Ecto neural progenitor cell (in vitro differentiated cells): ENCODE measurements at places on chromosomes 5 and 9.

- no peak for DNase-seq
These were observed 48.2 kb downstream of the TNC start for GRCh38 chr9:115069771-115070170.

DNA sequence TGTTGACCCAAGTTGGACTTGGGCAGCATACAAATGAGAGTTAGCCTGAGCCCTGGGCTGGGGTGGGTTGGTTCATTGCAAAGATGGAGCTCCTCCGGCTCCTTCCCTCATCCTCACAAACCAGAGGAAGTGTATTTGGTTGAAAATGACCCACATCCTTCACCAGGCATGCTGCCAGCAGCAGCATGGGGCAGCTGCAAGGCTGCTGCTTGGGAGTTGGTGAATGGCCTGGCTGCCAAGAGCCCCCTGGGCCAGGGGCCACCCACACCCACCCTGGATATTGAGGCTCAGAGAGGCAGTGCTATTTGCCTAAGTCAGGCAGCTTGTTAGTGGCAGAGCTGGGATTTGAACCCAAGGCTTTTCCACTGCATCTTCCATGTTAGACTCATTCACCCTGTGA is 29.5 kb downstream of the PPARGC1B start:
- DNase-seq: no peak

- DNase-seq: no peak
These were observed 1277.7 kb upstream of the NUDT12 start for GRCh38 chr5:104840284-104840683.

- DNase-seq: no peak
These were observed 483.8 kb upstream of the CDH10 start for GRCh38 chr5:25128606-25129005.

DNA sequence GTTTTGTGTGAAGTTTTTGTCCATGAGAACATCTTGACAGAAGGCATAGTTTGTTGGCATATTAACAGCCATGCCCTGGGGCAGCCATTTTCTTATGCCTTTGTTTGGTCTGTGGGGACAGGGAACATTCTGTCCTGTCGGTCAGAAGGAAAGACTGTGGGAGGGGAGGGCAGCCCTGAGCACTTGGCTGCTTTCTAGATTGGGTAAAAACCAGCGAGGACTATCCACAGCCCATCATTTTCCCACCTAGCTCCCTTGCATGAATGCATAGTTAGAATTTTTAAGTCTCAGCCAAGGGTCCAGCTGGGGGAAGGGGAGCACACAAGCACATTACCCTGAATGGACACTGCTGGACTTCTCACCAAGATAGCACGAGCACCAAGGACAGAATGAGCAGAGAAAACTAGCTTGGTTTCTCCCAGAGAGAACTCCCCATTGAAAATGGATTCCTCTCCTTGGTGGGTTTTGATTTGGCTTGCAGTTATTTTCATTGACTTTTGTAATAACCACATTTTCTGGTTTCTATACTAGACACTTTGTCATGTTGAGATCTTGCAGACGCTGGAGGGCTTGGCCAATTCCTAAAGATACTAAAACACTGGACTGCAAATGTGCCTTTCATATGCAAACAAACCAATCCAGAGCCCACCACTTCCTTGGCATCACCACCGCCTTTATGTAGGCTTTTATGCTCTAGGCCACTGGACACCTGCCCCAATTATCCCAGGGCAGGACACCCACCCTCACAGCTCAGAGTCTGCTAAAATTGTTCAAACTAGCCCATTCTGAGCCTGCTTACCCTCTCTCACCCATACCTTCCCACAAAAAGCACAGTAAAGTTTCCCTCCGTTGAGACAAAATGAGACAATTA is 129.9 kb downstream of the BOD1 start:
- peak; percentile 6 for DNase-seq

GRCh38 chr5:146001544-146002190 is 65.3 kb downstream of the SH3RF2 start:
- no peak for DNase-seq

- DNase-seq: no peak
These were observed 114.0 kb downstream of the MED10 start for GRCh38 chr5:6264394-6264793.

GRCh38 chr9:85515021-85515420 is 226.7 kb downstream of the AGTPBP1 start:
- DNase-seq: no peak

- no peak for DNase-seq
These were observed 928 bp downstream of the HACD4 start for GRCh38 chr9:21030389-21031035.

- DNase-seq: no peak
These were observed 135.4 kb upstream of the IER5L start for GRCh38 chr9:129313331-129313955.

DNA sequence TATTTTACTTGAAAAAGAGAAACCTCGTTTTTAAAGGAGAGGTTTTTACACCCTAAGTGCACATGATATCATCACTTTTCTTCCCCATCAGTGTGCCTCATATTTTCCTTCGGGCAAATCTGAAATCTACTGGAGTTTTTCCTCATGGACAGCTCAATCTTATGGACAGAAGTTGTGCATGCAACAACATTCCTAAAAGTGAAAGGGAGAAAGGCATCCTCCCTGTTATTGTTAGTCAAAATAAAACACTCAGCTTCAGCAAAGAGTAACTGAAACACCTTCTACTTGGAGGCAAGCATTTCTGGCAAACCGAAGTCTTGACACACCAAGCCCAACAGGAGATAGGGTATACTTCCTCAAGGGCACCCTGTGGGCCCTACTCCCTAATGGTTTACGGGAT is 217.9 kb downstream of the BNC2 start:
- DNase-seq: no peak

DNA sequence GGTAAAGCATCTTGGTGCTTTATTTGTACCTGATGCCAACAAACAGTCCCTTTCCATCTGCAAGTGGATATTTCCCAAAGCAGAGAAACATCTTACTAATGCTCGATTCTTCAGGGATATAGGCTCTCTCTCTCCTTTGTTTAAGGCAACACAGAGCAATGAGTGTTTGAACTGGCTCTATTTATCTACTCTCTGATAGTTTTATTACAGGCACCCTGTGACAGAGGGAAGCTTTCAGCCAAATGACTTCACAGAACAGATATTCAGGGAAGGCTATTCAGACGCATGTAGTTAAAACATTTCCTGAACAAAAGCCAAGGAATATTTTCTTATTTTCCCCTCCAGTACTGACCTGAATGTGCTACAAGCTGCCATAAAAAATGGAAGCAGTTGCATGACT is 141.8 kb downstream of the YIPF5 start:
- DNase-seq: no peak

- DNase-seq: no peak
These were observed 9.3 kb downstream of the TLE1 start for GRCh38 chr9:81680006-81680405.

DNA sequence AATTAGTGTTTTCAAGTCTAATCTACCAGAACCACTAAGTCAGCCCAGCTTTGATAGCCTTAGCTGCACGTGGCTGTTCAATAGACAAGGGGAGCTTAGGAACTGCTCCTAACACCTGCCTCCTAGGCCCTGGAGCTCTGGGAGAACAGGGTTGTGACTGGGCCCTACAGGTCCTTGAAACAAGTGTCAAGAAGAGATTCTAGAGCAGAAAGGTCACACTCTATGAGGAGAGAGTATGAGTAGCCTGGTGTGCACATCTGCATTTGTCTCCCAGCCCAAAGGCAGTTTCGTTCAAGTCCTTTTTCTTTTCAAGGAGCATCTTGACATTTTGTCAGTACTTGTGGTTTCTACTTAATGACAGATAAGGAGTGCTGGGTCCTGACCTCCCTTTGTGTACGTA is 206.1 kb downstream of the PRELID2 start:
- DNase-seq: no peak

DNA sequence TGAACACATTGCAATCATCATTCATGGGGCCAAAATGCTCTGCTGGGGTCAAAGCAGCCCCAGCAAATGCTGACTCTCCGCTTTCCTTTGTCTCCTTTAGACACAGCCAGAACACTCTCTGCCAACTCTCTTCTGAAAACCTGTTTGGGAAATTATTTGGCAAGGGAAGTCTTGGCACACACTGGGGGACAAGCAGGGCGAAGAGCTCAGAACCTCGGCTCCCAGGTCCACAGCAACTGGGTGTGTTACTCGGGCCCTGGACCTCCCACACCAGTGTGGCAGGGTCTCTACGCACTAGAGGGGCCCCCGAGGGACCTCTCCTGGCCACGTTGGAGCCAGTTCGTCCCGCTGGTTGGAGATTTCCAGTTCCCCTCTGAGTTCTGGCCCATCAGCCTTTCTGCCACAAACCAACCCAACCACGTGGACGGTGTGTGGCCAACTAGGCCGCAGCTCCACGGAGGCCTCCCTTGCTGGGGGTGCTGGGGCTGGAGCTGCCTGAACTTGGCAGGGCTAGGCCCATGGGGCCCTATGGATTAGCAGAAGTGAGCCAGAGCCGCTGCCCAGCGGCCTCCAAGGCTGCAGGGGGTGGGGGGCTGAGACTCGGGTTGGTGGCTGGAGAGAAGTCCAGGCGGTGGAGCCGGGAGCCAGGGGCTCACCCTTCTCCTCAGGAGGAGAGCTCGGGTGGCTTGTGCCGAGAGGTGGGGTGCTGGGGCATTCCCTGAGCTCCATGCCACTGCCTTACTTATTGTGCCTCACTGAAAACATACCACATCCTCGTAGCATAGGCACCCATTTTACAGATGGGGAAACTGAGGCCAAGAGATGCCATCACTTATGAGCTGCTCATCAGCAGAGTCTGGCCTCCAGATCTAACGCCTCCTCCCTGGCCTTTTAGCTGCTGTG is 46.8 kb upstream of the RNU6ATAC start:
- DNase-seq: no peak

- DNase-seq: no peak
These were observed 59.6 kb upstream of the ZNF608 start for GRCh38 chr5:124806026-124806372.

GRCh38 chr9:92770360-92770995 is 5.8 kb upstream of the BICD2 start:
- no peak for DNase-seq

- DNase-seq: no peak
These were observed 560 bp upstream of the NDUFS6 start for GRCh38 chr5:1800472-1801221.

GRCh38 chr5:157729858-157730257 is 1.4 kb upstream of the THG1L start:
- no peak for DNase-seq

DNA sequence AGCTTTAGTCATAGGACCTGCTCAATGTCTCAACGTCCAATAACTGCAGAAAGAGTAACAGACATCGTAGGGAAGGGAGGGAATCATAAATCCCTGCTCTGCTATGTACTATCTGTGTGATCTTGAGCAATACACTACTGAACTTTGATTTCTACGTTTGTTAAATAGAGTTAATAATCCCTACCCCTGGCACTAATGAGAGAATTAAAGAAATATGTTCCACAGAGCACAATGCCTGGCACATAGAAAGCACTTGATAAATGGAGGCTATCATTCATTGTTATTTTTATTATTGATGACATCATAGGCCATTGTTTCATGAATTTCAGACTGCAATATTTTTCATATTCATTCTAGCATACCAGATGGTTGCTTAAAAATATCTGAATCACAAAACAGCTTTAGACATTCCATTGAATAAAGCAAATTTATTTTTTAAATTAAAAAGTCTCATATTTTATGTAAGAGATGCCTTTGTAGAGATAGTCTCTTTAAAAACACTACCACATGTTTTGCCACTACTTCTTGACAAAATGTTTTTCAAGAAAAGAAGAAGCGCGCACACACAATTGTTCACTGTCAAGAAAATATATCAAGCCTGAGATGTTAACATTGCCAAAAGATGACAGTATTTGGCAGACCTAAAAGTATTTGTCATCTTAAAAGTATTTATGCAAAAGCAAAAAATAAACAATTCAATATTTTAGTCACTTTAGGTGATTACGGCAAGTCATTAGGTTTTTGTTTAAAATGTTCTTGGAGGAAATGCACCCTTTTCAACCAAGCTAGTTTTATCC is 108.5 kb downstream of the EBF1 start:
- no peak for DNase-seq

GRCh38 chr9:37753489-37754190 is at the start of gene TRMT10B:
TSS of gene TRMT10B (plus strand) at chr9:37753805. CDS start at chr9:37761932, 8,127 bp downstream.
- DNase-seq: peak; percentile 86

GRCh38 chr5:158235159-158235547 is 376.2 kb upstream of the CLINT1 start:
- no peak for DNase-seq

DNA sequence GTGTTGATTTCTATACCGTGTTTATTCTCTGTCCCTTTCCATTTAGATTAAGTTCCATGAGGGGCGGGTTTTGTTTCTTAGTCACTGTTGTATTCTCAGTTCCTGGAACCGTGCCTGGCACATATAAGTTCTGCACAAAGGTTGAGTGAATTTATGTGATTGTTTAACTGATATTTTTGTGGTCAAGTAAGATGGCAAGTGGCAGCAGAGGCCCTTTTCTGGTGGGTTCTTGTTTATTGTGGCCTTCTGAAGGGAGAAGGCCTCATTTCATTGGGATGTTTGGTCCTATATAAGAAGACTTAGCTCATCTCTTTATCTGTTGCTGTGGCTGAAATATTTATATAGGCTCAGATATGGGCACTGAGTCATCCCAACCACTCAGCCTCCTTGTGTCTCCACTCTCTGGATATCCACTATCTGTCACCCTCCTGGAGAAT is 262.5 kb downstream of the PSAT1 start:
- DNase-seq: no peak

DNA sequence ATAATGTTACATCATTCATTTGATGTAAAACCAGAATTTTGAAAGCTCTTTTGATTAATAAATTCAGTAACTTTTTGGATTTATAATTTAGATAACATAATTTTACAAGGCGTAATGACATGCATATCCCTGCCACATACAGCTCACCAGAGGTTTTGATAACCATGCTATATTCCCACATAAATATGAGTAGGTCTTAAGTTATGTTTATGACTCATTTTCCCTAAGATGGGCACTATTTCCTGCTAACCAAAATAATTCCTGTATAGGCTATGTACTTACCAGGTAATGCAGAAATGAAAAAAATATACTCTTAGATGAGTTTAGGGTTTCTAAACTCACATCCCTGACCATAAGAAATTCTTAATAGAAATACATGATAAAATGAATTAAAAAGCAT is 93.9 kb upstream of the EDIL3 start:
- no peak for DNase-seq

GRCh38 chr5:8226148-8226547 is 357.2 kb downstream of the MTRR start:
- no peak for DNase-seq

DNA sequence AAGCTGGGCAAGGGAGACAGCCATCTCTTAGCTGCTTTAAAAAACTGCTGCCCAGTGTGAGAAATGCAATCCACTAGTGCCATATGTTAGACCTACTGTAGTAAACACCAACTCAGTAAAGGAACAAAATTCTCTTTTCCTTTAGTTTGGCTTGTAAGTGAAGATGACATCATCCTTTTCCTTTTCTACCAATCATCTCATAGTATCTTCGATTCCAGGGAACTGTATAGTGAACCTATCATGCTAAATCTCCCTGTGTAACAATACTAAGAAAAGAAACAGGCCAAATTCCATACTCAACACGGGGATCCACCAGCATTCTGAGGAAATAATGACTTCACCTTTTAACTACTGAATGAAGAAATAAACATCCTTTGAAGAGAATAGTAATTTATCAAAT is 100.1 kb downstream of the RAPGEF6 start:
- no peak for DNase-seq
